Activated T-helper 17 cell treated with anti-CD3 and anti-CD28 coated beads, Interleukin-2, amount 50 U/mL, for 72 hours (primary cell): ENCODE measurements at places on chromosomes 13 and 19.
A peak's percentile ranks its signal among the peaks of the same experiment; 100 is the strongest.

DNA sequence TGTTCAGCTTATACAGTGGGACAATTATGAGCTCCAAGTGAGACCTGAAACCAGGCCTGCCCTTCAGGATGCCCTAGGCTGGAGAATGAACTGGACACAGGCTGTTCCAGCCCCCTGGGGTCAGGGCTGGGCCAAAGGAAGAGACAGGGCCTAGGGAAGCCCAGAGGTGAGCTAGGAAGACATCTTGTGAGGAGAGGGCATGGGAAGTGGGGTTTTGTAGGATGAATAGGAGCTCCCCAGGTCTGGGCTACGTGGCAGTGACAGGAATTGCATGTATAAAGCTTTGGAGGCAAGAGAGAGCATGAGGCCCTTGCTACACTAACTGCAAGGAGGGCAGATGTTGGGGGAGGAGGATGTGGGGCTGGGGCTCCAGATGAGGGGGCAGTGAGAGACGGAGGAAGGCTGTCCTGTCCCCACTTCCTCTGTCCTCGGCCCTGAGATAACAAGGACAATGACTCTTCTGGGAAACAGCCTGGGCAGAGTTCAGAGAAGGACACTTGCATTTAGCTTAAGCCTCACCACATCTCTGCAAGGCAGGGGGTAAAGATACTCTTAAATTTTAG, 1.5 kb upstream of the TBXA2R start:
- no peak for ATAC-seq
- no peak overlapping the region for H3K4me3 ChIP-seq
- H3K27me3 ChIP-seq: peaks cover 9% of the 10 kb centered on the region
- peaks cover 5% of the 10 kb centered on the region for H3K36me3 ChIP-seq

DNA sequence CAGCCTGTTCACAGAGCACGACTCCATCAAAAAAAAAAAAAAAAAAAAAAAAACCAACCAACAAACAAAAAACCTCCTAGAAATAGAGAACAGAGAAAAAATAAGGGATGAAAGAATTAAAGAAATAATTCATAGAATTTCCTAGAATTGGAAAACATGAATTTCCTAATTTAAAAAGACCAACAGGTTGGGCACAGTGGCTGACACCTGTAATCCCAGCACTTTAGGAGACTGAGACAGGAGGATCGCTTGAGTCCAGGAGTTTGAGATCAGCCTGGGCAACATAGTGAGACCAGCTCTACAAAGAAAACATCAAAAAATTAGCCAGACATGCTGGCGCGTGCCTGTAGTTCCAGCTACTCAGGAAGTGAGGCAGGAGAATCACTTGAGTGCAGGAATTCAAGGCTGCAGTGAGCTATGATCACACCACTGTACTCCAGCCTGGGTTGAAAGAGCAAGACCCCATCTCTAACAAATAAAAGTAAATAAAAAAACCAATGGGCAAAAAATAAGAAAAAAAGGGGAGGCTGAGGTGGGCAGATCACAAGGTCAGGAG, 6.5 kb downstream of the SPART start:
- no peak for ATAC-seq
- H3K36me3 ChIP-seq: peaks cover 12% of the 10 kb centered on the region
- H3K27me3 ChIP-seq: no peaks in the 10 kb centered on the region
- H3K27ac ChIP-seq: no peak overlapping the region

- no peak for ATAC-seq
- H3K4me3 ChIP-seq: no peak overlapping the region
- no peak overlapping the region for H3K27ac ChIP-seq
Measured at GRCh38 chr13:113648216-113648610, 9.8 kb downstream of the ATP4B start.

GRCh38 chr19:5093297-5093928, 124.5 kb downstream of the KDM4B start:
- no peaks in the 10 kb centered on the region for H3K27me3 ChIP-seq
- H3K4me3 ChIP-seq: no peak overlapping the region
- H3K27ac ChIP-seq: no peak overlapping the region

GRCh38 chr19:52415711-52416110, 13.2 kb upstream of the ZNF534 start:
- no peak overlapping the region for H3K27ac ChIP-seq
- H3K4me1 ChIP-seq: no peaks in the 10 kb centered on the region
- ATAC-seq: no peak
- peaks cover 22% of the 10 kb centered on the region for H3K36me3 ChIP-seq

DNA sequence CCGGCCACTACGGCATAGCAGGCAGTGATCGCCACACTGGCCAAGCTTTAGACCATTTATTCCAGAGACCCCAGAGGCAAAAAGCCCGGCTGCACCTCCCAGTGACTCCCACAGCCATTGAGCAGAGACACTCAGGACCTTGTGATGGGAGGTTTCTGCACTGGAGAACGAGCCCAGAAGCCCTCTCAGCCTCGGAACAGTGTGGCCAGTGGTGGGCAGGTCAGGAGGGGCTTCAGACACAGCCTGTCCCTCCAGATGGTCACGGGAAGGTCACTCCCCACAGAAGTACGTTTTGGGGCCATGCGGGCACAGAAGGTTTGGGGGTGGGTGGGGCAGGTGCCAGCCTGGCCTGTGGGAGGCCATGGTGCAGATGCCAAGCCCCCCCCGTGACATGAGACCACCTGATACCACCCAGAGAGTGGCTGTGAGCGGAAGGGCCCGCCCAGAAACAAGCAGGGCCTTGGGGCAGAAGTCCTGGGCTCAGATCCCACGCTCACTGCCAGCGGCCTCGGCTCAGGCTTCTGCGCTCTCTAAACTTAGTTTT, 599 bp upstream of the F10 start:
- no peaks in the 10 kb centered on the region for H3K36me3 ChIP-seq
- no peak for ATAC-seq
- H3K27me3 ChIP-seq: peaks cover 17% of the 10 kb centered on the region
- peaks cover under 1% of the 10 kb centered on the region for H3K4me1 ChIP-seq
- H3K27ac ChIP-seq: no peak overlapping the region

DNA sequence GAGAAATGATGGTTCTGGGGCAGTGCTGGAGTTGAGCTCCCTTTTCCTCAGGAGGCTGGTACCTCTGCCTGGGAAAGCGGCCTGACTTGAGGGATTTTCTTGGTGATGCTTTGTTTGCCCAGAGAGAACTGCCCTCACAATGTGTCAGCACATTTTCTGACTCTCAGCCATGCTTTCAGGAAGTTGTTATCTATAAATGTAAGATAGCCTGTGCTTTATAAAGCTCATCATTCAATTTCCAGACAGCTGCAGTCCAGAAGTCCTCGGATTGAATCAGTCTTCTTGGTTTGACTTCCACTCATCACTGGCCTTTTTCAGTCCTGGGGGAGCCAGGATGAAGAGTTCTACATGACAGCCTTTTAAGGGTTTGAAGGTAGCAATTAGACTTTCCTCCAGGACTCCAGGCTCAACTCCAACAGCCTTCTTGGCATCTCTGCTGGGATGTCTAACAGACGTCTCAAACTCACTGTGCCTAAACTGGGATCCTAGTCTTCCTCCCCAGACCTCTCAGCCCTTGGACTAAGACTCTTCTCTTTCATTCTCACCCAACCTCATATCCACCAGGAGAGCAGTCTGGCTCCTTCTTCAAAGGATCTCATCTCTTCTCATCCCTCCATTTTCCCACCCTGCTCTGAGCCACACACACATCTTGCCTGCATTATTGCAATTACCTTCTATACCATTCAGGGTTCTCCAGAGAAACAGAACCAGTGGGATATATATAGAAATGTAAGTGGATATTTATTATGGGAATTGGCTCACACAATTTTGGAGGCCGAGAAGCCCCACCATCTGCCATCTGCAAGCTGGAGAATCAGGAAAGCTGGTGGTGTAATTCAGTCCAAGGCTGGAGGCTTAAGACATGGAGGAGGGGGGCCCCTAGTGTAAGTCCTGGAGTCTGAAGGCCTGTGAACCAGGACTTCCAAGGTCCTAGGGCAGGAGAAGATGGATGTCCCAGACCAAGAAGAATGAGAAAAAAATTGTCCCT, 13.1 kb downstream of the ERICH6B start:
- H3K4me3 ChIP-seq: no peak overlapping the region
- no peak overlapping the region for H3K27ac ChIP-seq
- H3K36me3 ChIP-seq: no peaks in the 10 kb centered on the region

DNA sequence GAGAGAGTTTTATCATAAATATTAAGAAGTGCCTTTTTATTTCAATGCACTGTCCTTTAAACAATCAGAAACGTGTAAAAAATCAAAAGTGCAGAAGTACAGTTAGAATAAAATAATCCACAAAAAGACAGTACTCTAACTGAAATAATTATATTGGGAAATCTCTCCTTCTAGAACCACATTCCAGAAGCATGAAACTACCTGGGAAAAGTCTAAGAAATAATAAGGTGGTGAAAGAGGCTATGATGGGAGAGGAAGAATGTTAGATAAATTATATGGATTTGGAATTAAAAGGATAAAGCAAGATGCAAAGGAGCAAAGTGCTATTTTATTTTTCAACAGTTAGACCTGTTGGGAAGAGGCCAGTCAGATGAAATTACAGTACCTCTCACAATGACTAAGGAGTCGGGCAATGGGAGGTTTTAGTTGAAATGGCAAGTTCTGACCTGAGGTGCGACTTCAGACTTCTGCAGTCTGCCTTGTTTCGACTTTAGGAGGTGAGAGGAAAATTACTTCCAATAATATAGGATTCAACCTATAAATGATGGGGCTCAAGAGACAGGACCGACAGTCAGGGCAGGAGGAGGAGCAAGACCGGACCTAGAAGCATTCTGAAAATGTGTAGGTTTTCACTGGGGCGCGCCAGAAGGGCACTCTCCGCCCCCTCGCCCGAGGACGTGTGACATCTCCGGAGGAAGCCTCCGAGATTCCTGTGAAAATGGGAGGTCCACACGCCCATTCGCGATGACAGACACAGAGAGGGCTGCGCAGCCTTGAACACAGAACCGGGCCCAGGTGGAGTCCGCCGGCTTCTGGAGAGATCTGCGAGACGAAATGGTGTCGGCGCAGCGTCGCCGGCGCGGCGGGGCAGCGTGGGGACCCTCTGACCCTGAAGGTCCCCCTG, 717 bp downstream of the SPRYD7 start:
- peak overlapping the region; percentile 84 for H3K4me3 ChIP-seq
- no peaks in the 10 kb centered on the region for H3K4me1 ChIP-seq

DNA sequence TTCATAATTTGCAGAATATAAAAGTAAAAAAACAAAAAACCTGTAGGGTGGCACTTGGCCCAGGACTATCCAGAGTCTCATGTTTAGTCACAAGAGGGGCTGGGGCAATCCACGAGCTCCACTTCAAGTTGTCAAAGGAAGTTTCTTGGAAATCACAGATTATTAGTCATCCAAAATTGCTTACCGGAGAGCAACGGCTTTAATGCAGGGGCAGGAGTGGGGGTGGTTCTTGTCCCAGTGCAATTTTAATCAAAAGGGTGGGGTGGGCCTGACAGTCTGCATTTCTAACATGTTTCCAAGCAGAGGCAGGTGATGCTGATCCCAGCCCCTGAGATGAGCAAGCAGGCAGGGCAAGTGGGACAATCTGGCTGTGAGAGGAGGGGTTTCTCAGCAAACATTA, 233.9 kb downstream of the ABCC4 start:
- H3K4me3 ChIP-seq: no peak overlapping the region
- H3K27ac ChIP-seq: no peak overlapping the region
